ENCODE measurements at places on chromosomes 7 and 10.

DNA sequence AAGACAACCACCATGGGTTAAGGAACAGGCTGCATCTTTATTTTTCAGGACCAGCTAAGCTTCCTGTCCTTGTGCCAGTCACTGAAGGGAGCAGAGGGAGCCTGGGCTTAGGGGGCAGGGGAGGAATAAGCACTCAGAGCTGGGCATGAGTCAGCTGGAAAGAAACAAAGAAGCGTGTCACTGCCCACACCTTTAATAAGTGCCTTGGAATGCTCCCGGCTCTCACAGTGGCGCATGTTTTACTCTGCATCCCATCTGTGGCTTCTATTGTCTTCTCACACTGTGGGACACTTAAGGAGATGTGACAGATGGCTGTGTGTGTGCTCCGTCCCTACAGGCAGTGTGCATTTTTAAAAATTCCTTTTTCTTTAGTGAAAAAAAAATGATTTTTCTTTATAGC is 71.7 kb downstream of the MTURN start:
- no peak for DNase-seq

DNA sequence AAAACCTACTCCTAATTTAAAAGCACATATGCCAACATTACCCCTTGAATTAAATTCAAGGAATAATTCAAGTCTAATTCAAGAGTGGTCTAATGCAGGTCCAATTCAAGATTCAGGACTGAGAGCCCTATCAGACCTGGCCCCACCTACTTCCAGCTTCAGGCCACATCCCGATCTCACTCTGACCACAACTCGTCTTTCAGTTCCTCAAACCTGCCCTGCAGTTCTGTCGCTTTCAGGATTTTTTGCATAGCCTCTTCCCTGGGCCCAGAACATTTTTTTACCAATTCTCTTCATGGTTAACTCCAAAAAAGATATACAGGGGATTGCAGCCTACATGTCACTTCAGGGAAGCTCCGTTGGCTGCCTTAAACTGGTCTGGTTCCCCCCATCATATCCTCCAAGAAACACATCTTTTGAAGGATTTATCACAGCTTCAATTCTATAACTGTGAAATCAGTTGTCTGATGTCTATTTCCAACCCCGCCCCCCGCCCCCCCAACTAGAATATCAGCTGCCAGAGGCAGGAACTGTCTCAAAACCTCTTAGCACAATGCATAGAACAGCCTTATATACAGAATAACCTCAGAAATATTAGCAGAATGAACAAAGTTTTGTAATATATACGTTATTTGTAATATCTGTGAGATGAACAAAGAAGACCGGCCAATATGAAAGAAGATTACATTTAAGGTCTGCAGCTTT is 20.8 kb downstream of the CCDC6 start:
- DNase-seq, result peak; percentile 26

DNA sequence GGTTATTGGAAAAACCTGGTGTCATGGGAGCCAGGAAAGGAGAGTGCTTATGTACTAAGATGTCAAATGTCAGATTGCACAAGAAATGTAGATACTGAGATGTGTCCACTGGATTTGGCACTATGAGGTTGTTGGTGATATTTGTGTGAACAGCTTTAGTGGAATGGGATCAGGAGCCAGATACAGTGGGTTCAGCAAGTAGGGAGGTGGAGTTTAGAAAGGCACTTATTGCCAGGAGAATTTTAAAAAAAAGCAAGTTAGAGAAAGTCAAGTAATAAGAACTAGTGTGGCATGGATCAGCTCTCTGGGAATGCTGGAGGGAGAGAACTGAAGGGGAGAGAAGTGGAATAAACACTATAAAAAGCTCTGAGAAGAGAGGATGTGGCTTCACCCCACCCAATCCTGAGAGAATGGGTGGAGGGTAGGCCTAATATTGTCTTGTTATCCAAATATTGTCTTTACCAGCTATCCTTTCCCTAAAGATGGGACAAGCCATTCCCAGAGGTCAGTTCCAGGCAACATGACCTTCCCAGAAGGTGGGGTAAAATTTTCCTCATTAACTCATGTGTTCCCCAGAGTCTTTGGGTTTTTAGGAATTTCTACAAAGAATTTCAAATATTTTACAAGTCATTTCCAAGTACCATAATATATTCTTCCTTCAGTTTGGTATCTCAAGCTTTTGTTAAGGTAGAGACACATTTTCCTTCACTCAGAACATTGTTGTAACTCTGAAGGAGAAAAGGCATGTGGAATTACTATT is 42.3 kb downstream of the ENTPD1 start:
- no peak for DNase-seq

GRCh38 chr7:87785368-87785995 is 90.7 kb downstream of the SLC25A40 start:
- no peak for DNase-seq

- no peak for DNase-seq
These were observed 30.2 kb downstream of the CHN2 start for GRCh38 chr7:29224726-29225125.

DNA sequence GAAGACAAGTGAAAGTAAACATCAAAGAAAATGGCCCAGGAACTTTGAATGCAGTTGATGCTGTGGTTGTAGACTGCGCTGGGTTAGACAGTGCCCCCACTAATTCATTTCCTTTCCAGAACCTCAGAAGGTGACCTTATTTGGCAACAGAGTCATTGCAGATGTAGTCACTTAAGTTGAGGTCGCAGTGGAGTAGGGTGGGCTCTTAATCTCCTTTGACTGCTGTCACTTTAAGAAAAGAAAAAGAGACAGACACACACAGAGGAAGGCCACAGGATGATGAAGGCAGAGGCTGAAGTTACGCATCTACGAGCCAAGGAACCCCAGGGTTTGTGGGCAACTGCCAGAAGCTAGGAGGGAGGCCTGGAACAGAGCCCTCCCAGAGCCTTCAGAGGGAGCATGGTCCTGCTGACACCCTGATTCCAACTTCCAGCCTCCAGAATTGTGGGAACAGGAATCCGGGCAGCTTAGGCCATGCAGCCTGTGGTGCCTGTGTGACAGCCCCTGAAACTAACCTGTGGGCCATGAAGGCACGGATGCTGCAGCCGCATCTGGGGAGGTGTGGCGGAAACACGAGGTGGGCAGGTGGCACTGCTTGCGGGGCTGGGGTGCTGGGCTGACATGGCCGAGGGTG is 107.6 kb downstream of the PRKAG2 start:
- DNase-seq, result peak; percentile 33

GRCh38 chr7:72190919-72191318 is 221.2 kb downstream of the CALN1 start:
- no peak for DNase-seq

DNA sequence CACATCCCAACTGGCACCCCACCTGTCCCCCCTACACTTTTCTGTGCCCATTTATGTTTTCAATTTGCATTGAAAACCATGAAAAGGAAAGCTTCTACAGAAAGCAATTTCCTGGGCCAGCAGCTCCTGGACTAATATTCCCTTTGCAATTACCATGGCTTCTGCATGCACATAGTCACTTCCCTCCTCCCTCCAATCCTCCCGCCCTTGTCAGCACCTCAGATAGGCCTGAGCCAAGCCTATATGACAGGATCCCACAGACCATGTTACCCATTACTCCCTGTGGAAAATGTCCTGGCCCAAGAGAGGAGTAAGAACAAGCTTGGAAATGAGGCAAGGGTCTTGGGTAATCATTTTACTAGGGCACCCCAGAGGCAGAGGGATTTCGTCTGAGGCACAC is 38.1 kb downstream of the FBXW4 start:
- no peak for DNase-seq

GRCh38 chr7:48759431-48760080 is 164.8 kb upstream of the CDC14C start:
- DNase-seq, result no peak

- DNase-seq, result no peak
These were observed 341.2 kb downstream of the ACTR3B start for GRCh38 chr7:153100691-153101237.

GRCh38 chr10:23499372-23500132 is 60.7 kb downstream of the OTUD1 start:
- DNase-seq, result no peak

- DNase-seq, result no peak
These were observed 95.4 kb downstream of the HIF1AN start for GRCh38 chr10:100631192-100631591.

DNA sequence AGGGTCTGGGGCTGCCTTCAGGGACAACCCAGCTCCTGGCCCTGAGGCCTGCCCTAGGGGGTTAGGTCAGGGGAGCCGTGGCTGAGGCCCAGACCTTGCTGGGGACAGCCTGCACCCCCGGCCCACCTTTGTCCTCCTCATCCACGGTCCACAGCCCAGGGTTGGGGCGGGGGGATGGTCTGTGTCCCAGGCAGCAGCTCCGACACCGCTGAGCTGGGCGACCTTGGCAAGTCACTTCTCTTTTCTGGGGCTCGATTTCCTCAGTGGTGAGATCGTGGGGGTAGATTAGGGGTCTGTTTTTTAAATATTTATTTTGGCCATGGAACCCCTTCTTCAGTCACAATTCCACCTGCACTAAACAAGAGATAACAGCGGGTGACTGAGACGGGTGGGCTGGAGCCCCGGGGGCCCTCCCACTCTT is 30.9 kb downstream of the DNAJB12 start:
- no peak for DNase-seq

GRCh38 chr10:63252095-63252762 is 119.1 kb downstream of the NRBF2 start:
- no peak for DNase-seq

DNA sequence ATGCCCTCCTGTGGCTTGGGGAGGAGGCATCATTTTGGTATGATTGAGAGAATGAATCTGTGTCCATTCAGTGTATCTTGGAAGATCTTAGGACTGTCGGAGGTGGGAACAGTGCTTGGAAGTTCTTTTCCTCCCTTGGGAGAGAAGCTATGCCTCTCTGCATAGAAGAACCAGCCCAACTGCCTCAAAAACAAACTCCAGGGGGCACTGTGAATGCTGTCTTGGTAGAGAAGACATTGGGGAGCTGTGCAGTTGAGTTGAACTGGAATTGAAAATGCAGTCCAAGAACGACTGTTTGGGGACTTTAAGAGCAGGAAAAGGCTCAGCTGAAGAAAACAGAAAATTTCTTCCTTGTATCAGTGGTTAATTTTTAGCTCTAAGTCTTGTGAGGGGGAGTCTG is 4.9 kb upstream of the GJD4 start:
- no peak for DNase-seq

GRCh38 chr7:7122701-7123281 is 59.6 kb upstream of the C1GALT1 start:
- DNase-seq, result no peak

DNA sequence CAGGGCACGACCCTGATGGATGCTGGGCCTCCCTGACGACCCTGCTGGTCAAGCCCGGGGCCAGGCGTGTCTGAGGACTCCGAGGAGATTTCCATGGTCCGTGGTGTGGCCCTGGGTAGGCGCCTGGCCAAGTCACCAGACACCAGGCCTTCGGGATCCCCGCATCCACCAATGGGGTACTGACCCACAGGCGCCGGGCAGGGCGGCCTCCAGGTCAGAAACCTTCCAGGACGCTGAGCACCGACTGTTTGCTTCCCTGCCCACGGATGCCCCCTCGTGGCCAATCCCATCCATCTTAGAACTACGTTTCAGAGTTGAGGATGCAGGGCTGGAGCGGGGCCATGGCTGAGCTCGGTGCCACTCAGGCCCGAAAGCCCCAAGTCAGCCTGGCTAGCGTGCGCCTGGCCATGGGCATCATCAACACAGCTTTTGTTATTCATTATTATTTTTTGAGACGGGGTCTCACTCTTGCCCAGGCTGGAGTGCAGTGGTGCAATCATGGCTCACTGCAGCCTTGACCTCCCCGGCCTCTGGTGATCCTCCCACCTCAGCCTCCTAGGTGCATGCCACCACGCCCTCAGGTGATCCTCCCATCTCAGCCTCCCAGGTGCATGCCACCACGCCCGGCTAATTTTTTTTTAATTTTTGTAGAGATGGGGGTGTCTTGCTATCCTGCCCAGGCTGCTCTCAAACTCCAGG is 7.1 kb upstream of the AMZ1 start:
- DNase-seq, result peak; percentile 61

DNA sequence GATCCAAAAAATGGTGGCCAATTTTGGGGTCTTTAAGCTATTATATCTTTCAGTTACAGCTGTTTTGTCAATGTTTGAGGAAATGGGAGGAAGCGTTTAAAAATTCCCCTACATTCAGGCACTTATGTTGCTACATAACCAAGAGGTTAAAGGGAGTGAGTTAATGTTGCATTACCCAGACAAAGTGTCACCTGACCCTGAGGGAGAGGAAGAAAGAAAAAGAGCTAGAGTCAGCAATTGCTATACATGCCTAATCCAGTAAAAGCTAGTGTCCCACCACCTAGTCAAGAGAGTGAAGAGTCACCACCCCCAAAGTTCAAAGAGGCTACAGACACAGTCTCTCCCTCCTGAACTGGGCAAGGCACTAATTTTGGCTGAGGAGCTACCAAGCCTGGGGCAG is 69.5 kb upstream of the ZNF92 start:
- DNase-seq, result no peak

- no peak for DNase-seq
These were observed 57.2 kb upstream of the COMTD1 start for GRCh38 chr10:75292794-75293445.

DNA sequence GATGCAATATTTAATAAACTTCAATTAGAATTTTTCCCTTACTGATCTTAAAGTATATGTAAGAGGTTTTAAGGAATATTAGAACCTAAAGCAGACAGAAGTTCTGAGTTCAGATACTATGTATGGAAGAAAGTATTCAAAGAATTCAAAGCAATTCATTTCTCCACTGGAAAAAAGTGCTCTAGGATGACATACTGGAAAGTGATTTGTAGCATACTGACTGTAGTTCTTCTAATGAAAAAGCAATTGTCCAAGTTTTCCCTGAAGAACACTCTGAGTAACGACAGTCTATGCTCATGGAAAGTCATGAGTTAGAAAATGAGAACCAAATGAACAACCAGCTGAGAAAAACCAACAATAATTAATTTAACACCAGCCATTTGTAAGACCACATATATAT is 180.8 kb upstream of the SLC26A5 start:
- no peak for DNase-seq

GRCh38 chr7:155533827-155534690 is 12.3 kb downstream of the CNPY1 start:
- peak; percentile 7 for DNase-seq

GRCh38 chr10:112565434-112566053 is 118.5 kb downstream of the VTI1A start:
- peak; percentile 25 for DNase-seq

GRCh38 chr7:118878336-118878735 is 653.8 kb downstream of the ANKRD7 start:
- DNase-seq, result no peak

GRCh38 chr10:124447751-124448466 is 1.9 kb downstream of the NKX1-2 start:
- DNase-seq, result no peak

DNA sequence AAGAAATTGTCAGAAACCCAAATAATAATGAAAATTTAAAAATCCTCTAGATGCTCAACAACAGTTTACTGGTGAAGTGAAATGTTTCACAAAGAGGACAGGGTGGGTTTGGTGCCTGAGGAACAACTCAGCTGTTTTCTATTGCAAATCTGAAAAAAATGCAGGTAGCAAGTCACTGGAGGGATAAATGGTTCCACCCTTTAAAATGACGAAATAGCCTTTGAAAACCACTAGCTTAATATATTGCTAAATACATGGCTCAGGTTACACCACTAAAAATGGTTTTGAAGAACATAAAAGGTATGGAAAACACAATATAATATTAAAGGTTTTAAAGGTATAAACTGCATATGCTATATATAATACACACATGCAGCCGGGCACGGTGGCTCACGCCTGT is 69.5 kb downstream of the LMBR1 start:
- no peak for DNase-seq

GRCh38 chr10:79239275-79239779 is 107.9 kb upstream of the PPIF start:
- DNase-seq, result no peak

- DNase-seq, result no peak
These were observed 61.8 kb upstream of the DKK1 start for GRCh38 chr10:52252307-52252706.

- no peak for DNase-seq
These were observed 149.5 kb upstream of the SMIM30 start for GRCh38 chr7:113267885-113268284.
